Adipocyte (in vitro differentiated cells): ENCODE measurements at places on chromosomes 6 and 20.

DNA sequence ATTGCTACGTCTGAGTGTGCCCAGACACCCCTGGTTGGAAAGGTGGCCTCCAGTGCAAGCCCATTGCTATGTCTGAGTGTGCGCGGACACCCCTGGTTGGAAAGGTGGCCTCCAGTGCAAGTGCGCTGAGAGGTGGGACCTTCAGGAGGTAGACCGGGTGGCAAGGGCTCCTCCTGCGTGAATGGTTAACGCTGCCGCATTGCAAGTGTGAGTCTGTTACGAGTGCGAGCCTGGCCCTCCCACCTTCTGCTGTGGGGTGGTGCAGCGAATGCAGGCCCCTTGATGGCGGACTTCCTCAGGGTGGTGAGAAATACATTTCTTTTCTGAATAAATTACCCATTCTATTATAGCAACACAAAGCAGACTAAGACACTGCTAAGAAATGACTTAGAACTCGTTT is 208.8 kb downstream of the DLL1 start:
- no peak for DNase-seq

DNA sequence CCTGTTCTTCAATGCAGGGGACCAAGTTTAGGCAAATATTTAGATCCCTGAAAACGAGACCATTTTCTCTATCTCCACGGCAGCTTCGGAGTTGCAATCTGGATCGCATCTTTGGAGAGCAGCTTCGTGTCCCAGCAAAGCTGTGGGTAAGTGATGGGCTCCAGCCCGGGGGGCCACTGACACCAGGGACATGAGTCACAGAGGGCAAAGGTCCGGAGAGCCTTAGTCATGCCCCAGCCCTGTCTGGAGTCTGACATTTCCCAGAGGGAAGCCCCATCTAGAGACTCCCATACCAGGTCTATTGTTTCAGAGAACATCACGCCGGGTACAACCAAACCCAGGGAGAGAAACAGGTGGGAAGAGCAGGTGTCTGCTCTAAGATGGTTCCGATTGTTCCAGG is 95.9 kb downstream of the NFATC2 start:
- DNase-seq: peak; percentile 79

DNA sequence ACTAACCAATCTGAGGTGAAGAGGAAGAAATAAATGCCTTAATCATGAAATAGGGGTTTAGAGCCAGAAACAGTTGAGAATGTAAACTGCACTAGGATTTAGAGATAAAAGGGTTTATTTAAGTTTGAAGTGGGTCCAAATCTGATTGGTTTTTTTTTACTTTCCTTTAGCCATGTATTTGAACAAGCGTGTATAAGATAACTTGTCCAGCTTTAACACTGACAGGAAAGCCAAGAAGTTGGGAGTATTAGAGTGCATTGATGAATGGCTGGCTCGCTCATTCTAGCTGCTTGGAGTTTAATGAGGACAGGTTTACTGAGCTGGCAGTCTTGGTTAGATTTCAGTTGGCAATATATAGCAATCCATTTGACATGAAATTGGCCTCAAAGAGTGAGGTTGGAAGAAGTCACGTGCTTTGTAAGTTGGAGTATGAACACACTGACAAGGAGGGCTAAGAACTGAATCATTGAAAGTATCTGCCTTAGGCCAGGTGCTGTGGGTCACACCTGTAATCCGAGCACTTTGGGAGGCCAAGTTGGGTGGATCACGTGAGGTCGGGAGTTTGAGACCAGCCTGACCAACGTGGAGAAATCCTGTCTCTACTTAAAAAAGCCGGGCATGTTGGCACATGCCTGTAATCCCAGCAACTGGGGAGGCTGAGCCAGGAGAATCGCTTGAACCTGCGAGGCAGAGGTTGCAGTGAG is 13.7 kb downstream of the SRSF3 start:
- no peak for DNase-seq

DNA sequence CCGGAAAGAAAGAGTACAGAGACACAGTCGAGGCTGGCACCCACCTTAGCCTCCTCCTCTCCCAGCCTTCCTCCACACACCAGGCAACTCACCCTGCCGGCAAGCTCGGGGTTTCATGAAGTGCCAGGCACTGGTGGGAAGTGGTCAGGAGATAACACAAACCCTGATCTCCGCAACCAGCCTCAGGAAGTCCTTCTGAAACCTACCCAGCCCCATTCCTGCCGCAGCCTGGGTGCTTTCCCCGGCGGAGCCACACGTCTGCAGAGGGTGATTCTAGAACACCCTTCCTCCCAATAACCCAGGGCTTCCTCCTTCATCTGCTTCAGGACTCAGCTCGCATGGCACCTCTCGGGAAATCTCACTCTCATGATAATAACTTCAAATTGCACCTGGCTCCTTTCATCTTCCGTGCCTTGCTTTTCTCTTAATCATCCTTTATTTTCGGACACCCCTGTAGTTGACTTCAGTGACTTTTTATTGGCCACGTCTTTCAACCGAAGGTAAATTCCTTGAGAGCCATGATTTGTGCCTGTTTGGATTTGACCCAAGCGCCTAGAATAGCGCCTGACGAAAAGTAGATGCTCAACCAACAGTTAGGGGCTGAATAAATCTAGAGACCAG is 8.7 kb upstream of the HLA-E start:
- DNase-seq: no peak

- DNase-seq: no peak
Observed at GRCh38 chr20:16166737-16167136, 406.5 kb downstream of the KIF16B start.

GRCh38 chr20:1335961-1336698 is 7.2 kb upstream of the SDCBP2 start:
- DNase-seq: no peak

- peak; percentile 95 for DNase-seq
Observed at GRCh38 chr6:144266091-144266649, 19.0 kb upstream of the UTRN start.

- DNase-seq: no peak
Observed at GRCh38 chr6:103798166-103798565, 1061.6 kb downstream of the HACE1 start.

- DNase-seq: no peak
Observed at GRCh38 chr6:156735751-156736150, 41.4 kb upstream of the ARID1B start.

- no peak for DNase-seq
Observed at GRCh38 chr20:17845701-17846475, 122.7 kb downstream of the SNX5 start.

DNA sequence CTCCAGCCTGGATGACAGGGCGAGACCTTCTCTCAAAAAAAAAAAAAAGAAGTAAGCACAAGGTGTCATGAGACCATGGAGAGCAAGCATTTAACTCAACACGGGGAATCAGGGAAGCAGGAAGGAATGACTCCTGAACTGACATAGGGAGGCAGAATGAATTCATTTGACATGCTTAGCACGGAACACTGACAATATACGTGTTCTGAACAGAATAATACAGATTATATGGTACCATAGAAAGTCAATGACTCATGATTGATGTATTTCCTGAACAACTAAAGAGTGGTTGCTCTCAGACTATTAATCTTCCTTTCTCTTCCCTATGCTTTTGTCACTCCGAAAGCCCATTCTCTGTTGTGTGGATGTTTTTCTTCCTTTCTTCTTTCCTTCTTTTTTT is 20.7 kb upstream of the ASIP start:
- peak; percentile 56 for DNase-seq

- peak; percentile 85 for DNase-seq
Observed at GRCh38 chr6:158666628-158667359, 16.9 kb downstream of the SYTL3 start.

DNA sequence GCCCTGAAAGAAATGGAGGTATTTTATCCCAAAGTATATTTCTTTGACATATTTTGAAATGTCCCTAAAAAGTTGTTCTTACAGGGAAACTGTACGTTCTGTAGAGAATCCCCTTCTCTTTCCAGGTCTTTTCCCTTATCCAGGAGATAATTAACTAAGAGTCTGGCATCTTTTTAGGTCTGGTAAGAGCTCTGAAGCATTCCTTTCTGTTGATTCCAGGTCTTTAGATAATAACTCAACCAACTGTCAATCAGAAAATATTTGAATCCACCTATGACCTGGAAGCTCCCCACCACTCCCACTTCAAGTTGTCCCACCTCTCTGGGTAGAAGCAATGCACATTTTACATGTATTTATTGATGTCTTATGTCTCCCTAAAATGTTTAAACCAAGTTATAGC is 26.0 kb upstream of the CENPW start:
- no peak for DNase-seq

- no peak for DNase-seq
Observed at GRCh38 chr6:106773522-106773921, 144.1 kb downstream of the QRSL1 start.

- DNase-seq: peak; percentile 63
Observed at GRCh38 chr20:11182720-11183119, 508.9 kb upstream of the JAG1 start.

GRCh38 chr6:70307008-70307407 is 4.1 kb upstream of the COL9A1 start:
- no peak for DNase-seq

DNA sequence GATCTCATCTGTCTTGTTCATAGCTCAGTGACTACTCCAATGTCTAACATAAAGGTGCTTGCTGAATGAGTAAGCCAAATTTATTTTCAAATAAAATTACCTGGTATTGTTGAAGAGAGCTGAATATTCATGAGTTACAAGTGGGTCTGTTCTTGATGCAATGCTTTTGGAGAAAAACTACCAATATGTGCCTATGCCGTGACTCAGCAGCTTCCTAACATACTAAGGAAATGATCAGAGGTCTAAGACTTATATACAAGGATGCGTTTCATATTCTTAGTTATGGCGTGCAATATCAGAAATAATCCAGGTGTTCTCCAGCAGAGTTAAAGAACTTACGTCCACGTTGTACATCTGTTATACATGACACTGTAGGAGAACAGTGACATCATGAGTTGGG is 5.1 kb downstream of the FAM120B start:
- DNase-seq: no peak

DNA sequence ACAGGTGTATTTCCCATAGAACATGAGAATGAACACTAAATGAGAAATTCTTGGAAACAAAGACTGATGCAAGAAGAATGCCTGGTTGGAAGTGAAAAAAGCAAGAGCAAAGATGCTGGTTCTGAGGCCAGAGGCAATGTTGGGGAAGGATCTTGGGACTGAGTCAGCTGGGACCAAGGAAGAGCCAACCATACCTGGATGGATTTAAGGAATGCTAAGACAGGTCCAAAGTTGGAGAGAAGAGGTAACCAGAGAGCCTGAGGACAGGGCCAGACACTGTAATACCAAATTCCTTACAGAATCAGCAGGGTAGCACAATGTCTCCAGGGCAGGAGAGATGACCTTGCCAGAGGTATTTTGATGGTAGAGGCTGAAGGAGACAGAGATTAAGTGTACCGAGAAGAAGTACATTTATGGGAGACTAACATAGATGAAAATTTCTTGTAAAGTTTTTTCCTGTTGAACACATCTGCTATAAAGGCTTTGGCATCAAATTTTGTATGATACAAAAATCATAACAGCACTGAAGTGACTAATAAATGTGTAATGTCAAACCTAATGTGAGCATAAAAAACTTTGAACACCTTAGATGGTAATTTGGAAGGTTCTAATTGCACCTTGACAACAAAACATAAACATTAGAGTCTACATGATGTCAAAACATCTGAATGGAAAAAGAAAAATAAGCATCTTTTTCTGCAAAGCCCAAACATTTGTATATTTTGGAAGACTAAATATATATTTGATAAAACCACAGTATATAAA is 221.7 kb upstream of the MARCKS start:
- no peak for DNase-seq

DNA sequence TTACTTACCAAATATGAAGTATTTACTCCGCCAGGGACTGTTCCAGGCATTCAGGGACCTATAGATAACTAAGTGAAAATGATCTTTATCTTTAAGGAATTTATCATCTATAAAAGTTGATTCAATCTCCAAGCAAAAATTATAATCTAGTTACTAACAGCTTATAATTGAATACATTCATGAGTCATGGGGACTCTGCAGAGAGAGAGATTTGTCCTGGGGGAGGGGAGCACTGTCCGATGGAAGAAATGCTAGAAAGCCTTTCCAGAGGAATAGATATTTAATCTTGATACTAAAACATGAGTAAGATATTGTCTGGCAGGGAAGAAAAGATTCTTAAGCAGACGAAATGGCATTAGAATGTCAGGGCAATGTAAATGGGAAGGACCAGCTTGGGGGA is 139.3 kb downstream of the CD164 start:
- DNase-seq: no peak

DNA sequence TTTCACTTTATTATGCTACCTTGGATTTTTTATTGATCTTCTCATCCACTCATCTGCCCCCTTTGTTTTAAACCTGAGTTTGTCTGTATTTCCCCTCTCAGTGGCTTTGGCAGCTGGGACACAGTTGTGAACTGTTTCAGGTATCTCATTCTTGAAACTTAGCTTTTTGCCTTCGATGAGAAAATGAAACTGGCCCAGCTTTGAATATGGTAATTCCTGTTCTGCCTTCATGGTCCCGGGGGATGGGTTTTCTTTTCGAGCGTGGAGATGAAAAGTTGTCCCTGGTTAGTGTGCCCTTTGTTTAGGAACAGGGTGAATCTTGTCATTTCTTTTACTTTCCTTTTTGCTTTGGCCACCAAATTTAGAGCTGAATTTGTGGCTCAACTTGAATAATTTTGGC is 25.6 kb downstream of the DHX35 start:
- no peak for DNase-seq

DNA sequence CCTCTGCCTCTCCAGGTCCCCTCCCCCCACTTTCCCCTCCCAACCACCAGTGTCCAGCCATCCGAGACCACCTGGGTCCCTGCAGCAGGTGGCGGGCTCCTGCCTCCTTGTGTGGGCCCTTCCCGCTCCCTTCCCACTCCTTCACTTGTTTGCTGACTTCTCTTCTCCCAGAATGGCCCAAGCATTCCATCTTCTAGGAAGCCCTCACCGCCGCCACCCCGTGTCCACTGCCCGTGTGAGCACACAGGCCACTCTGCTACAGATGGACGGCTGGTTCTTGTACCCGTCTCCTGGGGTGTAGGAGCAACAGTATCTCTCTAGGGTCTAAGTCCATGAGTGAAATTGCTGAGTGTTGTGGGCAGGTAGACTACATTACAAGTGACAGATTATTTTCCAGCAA is 15.0 kb downstream of the BPHL start:
- DNase-seq: no peak

DNA sequence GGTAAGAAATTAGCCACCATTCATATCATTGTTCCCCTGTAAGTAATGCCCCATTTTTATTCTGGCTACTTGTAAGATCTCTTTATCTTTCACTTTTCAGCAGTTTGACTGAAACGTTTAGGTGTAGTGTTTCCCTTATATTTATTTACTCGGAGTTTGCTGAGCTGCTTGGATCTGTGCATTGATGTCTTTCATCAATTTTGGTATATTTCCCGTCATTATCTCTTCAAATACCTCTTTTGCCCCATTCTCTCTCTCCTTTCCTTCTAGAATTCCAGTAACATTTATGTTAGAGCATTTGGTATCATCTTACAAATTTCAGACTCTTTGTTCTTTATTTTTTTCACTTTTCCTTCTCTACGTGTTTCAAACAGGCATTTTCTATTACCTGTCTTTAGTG is 9.2 kb upstream of the SLC13A3 start:
- no peak for DNase-seq
